CD4-positive, alpha-beta T cell treated with Interleukin-12 subunit alpha and Interleukin-12 subunit beta, for 1 hour (primary cell): ENCODE measurements at places on chromosomes 11 and 22.
A peak's percentile ranks its signal among the peaks of the same experiment; 100 is the strongest.

DNA sequence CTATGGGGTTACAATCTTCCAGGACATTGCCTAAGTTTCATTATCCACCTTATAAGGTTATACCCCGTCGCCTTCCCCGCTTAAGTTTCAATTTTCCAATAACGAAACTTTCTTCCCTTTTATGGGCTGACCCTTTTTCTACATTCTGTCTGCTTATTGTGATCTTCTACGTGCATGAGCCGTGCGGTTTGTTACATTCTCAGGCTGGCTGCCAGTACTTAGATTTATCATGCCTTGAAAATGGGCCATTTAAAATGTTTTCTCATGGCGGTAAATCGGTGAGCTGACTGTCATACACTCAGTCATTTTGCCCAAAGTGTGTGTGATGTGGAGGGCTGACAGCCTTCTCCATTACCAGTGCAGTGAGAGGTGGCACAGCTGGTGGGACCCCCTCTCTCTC lies 23.3 kb downstream of the DGCR6L start:
- no peak for DNase-seq

DNA sequence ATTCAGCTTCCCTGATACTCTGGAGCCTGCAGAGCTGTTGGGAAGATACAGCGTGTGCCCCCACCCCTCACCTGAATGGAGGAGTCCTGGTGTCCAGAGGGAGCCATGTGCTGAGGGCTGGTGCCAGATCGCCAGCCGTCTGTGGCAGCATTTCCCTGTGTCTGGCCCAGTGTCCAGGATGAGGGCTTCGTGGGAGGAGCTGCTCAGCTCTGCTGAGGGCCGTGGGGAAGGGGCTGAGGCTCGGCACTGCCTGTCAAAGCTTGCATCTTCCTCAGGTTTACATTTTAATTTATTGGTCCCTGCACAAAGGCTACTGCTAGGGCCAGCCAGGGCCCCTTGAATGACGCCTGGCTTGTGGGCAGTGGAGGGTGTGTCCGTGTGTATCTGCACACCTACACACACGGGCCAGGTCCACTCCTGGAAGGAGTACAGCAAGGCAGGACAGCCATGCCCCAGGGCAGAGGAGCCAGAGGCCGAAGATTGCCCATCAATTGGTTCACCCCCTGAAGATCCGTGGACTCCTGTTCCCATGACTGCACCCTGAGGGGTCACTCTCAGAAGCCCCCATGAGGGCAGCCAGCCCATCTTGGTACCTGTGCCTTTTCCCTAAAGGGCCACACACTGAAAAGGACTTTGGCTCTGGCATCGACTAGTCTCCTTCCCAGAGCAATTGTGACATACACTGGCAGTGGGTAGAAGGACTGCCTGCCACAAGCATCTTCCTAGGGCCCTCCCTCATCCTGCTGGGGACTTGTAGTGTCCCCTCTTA lies 107.7 kb upstream of the PARVA start:
- DNase-seq = no peak

GRCh38 chr22:22712666-22713365 lies 68.4 kb downstream of the GGTLC2 start:
- DNase-seq = no peak

GRCh38 chr11:114250993-114251814 lies 45.0 kb upstream of the NNMT start:
- DNase-seq = no peak

DNA sequence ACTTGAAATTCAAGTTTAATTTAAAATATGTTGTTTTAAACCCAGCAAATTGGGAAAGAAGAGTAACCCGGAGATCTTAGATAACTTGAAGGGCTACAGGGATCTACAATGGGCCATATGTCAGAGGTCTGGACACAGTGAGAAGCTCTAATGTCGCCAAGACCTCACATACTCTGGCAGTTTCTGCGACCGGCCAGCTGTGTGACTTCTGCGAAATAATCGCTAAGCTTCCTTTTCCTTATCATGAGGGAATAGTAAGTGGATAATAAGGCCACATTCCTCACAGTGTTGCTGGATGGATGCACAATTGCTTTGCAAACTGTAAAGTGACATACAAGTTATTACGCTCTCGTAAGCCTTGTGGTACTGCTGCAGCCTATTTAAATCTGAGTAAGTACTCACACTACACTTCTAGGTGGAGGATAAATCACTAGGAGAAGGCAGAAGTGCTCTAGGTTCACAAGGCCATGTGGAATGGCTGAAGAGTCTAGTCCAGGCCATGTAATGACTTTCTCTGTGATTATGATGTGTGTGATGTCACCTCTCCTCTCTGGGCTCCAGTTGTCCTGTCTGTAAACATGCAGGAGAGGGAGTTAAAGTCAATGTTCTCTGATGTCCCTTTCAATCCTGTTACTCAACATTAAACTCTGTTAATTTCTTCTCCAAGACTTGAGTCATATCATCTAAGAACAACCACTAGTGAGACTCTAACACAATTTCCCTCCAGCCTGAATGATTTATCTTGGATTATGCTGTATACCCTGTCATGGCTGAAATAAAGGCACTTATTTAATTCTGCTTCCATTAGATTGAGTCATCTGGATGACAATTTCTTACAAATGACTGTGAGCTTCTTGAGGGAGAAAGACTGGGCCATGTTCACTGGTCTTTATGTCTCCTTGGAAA lies 192.6 kb upstream of the NARS2 start:
- no peak for DNase-seq

GRCh38 chr11:34988294-34989255 lies 72.2 kb downstream of the PDHX start:
- DNase-seq = no peak

- no peak for DNase-seq
Measured at GRCh38 chr11:16981651-16982194, 32.5 kb downstream of the PLEKHA7 start.

DNA sequence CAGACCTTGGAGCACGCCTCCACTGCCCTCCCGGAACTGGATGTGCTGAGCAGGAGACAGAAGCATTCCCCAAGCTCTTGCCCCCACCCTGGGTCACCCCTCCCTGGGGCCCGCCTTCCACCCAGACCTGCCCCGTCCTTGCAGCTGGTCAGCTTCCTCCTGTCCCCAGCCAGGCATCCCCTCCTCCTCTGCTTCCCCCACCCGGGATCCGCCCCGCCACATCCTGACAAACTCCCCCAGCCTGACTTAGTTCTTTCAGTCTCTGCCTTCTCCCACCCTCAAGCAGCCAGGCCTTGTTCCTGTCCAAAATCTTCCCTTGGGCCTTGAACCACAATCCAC lies 1.1 kb upstream of the PLXNB2 start:
- no peak for DNase-seq

DNA sequence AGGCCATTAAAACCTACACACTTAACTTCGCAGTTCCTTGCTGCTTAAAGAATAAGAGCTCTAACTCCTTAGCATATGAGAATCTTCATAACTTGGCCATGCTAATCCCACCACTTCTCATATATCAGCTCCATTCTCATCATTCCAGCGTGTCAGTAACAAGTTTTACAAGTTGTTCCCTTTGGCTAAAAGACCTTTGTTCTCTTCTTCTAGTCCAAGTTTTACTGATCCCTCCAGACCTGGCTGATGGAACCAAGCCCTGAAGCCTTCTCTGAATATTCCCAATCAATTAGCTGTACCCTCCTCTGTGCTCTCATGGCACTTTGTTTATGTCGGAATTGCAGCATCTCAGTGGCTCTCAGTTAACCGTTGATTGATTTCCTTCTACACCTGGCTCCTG lies 35.8 kb downstream of the GAB2 start:
- no peak for DNase-seq

- no peak for DNase-seq
Measured at GRCh38 chr11:1047595-1048156, 11.2 kb upstream of the MUC6 start.

- DNase-seq = no peak
Measured at GRCh38 chr22:27348634-27349033, 452.9 kb downstream of the MN1 start.

- DNase-seq = peak; percentile 34
Measured at GRCh38 chr11:72573072-72573854, 101.0 kb downstream of the PDE2A start.

DNA sequence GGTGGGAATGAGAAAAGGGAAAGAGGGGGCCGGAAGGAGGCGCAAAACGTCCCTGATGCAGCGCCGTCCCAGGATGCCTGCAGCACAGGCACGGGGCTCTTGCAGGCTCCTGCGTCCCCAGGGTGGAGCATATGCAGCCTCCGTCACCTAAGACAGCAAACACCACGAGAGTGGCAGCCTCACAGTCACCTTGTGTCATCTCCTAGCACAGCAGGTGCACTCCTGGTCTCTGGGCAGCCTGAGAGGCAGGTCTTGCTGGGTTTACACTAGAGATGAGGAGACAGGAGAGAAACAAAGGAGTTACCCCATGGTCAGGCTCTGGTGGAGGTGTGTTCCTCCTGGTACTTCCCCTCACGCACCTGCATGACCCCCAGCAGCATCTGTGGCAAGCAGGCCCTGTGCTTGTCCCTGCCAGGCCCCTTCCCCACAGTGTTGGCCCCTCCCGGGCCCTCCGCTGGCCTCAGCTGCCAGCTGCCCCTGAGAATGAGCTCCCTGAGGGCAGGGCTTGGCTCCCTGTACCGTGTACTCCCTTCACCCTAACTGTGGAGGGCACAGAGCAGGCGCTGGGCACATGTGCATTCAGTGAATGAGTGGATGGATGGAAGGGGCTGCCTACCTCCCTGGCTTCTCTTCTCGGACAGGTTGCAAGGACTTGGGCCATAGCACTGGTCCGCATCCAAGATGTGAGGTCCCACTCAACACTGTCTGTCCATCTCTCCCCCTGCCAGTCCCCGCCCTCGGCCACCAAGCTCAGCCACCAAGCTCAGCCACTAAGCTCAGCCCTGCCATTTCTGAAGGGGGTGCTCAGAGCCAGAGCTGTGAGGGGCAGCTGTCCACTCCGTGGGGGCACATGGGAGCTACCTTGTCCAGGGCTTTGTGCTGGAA lies 988.6 kb downstream of the BRD1 start:
- DNase-seq = no peak

- DNase-seq = no peak
Measured at GRCh38 chr11:44434191-44434590, 124.3 kb upstream of the ALX4 start.

- DNase-seq = no peak
Measured at GRCh38 chr11:12274558-12275197, 102.7 kb upstream of the PARVA start.

GRCh38 chr11:26780376-26781085 lies 58.7 kb upstream of the SLC5A12 start:
- DNase-seq = no peak

DNA sequence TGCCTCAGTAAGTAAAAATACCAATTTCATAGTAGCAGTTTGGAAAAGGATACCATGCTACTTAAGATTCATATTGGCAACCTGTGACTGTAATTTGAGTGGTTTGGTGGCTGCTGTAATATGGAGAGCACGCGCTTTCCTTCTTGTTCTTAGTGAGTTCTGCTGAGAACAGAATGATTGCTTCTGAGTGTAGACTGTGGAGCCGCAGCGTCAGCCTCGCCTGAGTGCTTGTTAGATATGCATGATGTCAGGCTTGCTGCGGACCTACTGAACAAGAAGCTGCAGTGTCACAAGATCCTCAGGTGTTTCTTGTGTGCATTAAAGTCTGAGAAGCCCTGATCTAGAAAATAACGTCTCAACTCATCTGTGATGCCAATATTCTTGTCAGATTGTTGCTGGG lies 143.2 kb downstream of the ARHGAP42 start:
- DNase-seq = no peak

DNA sequence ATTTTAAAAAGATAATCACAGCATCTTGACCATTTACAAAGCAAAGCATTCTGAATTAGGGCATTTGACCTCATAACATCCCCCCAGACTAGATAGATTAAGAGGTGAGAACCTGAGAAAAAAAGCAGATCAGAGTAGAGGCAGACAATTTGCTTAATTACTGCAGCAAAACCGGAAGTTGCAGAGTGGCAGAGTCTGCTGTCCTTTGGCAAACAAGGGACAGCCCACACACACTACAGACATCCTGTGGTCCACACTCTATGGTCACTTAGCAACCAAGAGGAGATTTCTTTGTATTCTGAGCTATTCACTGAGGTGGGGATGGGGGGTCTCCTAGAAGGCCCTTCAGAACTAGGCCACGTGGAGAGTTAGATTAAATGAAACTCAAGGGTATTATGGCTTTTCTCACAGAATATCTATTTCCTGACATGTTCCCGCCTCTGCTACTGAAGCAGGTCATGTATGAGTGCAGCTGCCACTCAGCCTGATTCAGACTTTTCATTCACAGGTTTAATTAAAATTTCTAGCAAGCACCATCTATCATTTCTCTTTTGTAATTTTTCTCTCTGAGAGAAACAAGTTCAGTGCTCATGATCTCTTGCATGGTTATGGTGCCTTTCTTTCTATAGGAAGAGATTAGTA lies 48.5 kb downstream of the SVIP start:
- peak; percentile 2 for DNase-seq

DNA sequence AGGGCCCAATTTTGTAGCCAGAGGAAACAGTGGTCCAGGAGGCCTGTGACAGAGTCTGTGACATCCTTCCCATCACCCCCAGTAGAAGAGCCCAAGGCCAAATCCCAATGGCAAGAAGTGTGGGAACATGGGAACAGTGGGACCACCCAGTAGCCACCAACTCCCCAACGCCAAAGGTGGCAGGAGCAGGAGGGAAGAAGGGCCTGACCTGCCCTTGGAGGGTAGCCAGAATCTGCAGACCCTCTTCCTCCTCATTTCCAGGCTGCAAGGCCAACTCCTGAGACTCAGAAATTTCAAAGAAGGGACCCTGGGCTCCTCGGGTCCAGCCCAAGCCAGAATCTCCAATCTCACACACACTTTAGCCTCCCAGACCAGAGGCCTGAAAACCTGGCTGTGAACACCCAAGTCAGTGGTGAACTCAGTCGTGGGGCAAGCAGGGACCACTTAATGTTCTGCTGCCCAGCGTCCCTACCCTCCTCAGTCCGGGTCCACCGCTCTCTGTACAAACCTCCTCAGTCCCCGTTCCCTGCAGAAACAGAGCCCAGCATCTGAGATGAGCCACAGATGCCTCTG lies 6.2 kb downstream of the RAB3IL1 start:
- DNase-seq = no peak

- DNase-seq = no peak
Measured at GRCh38 chr11:126711977-126712625, 288.5 kb downstream of the KIRREL3 start.

- DNase-seq = no peak
Measured at GRCh38 chr11:74102321-74102720, 68.5 kb downstream of the C2CD3 start.

DNA sequence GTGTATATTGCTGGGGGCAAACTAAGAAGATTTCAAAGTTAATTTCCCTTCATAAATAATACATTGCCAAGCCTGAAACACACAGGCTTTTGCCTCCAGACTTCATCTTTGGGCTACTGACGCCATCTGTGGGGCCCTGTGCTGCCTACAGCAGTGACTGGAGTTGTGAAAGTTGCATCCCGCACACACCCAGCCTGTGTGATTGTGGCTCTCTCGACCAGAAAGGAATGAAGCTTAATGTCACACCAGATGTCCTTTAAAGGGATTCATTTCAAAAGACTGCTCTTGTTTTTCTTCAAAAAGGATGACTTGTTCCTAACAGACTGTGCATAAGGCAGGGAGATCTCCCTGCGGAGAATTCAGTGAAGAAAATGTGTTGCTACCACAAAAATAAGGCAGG lies 210.5 kb downstream of the FAM181B start:
- no peak for DNase-seq

GRCh38 chr11:116680349-116681125 lies 92.2 kb downstream of the BUD13 start:
- no peak for DNase-seq

GRCh38 chr11:35163702-35164496 lies 24.9 kb downstream of the CD44 start:
- peak; percentile 75 for DNase-seq
